ENCODE measurements at places on chromosomes 3 and 15.

DNA sequence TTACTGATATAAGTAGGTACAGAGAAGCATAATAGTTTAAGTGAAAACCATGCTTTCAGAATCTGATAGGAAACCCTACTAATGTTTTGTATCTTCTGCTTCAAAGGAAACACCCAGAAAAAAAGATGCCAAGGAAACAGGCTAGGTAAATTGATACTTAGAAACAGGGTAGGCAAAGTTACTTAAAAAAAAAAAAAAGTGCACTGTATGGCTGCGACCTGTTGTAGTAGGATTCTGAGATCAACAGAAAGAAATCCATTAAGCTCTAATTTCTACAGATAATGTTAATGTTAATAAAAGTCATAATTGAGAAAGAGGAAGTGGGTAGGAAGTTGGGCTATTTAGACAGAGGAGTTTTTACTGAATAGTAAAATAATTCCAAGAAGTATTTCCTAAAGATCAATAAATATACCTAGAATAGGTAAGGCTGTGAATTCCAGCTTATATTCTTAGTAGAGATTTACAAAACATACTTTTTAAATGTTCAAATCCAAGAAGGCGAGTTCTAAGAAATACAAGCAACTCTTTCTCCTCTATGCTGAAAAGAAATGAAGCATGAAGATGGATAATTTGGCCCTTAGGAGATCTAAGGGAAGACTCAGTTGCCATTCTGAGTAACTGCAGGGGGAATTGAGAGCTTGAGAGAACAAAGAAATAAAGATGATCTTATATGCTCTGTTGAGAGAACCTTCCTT is 24.1 kb upstream of the STT3B start:
- DNase-seq = no peak

DNA sequence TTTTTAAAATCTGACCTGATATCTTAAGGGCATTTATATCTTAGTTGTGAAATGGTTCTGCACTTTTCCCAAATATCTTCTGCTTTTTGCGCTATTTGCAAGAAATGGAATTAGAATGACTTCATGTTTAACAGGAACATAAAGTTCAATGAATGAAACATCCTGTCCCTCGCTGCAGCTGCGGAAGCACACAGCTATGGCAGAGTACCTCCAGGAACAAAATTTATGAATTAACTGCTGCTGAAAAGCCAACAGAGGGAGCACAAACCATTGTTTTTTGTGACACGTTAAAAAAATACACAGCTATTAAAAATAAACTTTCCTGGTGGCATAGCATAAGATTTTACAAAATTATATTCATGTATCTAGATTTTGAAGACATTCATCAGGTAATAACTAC is 404.4 kb upstream of the MDFIC2 start:
- DNase-seq = no peak

- no peak for DNase-seq
These were observed 35.9 kb upstream of the IREB2 start for GRCh38 chr15:78402061-78402610.

DNA sequence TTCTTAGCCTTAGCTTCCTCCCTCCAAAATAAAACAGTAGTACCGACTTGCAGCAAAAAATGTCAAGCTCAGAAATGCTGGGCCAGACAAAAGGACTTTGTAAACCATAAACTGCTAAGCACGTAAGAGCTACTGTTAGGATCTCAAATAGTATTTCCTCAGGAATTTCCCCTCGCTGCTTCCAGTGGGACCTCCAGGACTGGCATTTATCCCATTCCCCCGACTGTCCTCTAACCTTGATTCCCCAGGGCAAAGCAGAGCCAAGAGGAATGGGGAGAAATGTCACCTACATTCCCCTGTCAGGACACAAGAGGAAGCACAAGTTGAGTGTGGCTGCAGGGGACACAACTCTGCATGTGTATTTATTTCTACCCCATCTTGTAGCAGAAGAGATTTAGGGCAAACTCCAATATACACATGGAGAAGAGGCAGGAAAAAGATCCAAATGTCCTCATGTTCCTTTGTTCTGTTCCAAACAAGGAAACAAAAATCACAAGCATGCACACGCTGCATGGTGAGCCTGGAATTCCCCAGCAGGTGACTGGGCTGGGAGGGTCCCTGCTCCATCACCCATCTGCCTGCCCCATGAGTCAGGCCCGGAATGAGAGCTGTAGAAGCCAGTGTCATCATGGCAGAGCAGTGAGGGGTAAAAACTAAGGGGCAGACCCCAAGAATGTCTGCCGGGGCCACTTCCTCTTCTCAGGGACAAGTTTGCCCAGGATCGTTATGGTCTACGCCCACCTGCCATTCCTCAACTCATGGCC is 4.2 kb downstream of the STOML1 start:
- no peak for DNase-seq

DNA sequence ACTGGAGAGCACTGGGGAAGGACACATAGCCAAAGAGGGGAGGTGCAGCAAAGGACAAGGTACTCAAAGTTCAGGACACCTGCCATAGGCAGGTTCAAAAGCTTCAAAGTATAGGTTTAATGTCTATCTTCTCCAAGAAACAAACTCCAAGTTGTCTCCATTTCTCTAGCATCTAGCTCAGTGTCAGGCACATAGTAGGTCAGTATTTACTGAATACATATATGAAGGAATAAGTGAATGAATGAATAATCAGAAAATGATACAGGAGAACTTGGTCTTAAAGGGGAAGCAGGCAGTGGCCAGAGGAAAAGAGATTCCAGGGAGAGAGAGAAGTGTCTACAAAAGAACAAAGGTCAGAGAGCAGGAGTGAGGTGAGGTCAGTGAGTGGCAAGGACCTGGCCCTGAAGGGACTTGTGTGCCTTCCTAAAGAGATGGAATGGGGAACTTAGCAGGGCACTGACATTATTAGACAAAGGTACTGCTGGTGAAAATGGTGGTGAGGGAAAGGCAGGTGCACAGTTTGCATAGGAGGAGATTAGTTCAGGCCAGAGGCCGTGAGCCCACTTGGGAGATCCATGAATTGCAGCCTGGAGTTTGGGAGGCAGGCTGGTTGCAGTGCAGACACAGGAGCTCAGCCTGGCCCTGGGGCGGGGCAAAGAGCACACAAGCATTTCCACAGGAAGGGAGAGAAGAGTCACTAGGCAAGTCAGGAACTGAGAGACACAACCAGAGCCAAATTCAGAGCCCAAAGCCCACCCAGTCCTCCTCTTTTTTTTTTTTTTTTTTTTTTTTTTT is 21.4 kb downstream of the TBC1D2B start:
- no peak for DNase-seq

GRCh38 chr3:53525765-53526703 is 31.6 kb downstream of the CACNA1D start:
- DNase-seq = no peak

GRCh38 chr3:26712211-26713026 is 89.8 kb downstream of the LRRC3B start:
- DNase-seq = no peak

DNA sequence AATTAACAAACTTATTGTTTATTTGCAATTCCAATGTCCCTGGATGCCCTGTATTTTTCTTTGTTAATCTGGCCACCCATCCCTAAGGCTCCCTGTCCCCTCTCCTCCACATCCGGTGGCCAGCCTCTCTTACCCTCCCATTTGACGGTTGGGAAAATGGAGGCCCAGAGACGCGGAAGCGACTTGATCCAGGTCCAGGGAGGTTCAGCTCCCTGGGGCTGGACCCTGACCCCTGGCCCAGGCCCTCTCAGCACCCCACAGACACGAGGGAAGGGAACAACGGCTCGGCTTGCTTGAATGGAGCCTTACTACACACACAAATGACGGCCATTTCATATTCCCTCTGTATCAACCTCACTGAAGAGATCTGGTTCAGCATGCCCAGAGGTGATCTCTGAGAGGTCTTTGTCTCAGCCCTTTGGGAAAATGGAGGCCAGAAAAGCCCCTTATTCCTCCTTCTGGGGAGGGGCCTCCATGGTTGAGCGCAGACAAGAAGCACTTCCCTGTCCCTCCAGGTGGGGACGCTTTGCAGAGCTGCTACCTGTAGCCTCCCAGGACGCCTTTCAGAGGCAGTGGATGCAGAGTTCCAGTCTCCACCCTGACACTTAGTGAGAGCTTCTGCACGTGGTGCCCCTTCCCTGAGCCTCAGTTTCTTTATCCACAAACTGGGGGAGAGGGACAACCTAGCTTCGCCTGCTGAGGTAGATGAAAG is 82.1 kb downstream of the ATP2B2 start:
- DNase-seq = no peak

- DNase-seq = no peak
These were observed 228.7 kb downstream of the WDR72 start for GRCh38 chr15:53530761-53531160.

DNA sequence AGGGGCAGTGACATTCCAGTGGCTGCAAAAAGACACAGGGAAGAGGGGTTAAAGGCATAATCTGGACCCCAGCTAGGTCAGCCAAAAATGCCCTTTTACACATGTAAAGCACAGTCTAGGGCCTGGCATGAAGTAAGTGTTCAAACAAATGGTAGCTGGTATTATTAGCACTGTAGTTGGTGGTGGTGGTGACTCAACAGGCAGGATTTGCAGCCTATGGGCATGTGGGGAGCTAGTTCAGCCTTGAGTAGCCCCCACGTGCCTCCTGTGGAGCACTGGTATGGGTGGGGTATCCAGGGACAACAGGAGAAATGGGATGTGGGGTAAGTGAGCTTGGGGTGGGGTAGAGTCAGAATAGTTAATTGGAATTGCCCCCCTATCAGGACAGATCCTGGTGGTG is 27.6 kb downstream of the DNASE1L3 start:
- DNase-seq = no peak

Data from stimulated activated CD8-positive, alpha-beta memory T cell treated with anti-CD3 and anti-CD28 coated beads, Interleukin-4, amount 100 ng/mL, for 1 hour (primary cell).